T-cell (primary cell): ENCODE measurements at places on chromosomes 2 and 18. TPM values are rescaled to one million over a fixed set of nuclear protein-coding genes. Genes with fewer than 3 reads are reported as not detected.

DNA sequence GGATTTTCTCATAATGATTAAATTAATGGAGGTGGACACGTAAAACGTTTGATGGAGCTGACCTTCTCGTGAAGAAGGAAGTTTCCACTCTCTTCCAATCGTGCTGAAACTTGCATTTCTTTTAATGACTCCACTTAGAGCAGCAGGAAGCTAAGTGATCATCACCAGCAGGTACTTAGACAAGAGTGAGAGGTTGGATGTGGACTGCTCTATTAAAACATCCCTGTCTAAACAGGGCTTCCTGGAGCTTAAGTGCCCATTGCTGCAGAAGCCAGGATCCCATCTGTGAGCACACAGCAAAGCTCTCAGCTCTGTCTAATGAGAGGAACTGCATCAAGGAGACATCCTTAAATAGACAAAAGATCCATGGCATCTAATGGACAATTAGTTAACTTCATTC, 1539.5 kb upstream of the CELF4 start:
- H3K36me3 ChIP-seq = no peaks in the 10 kb centered on the region
- H3K27me3 ChIP-seq = no peaks in the 10 kb centered on the region
- no peak for DNase-seq
- H3K4me1 ChIP-seq = no peaks in the 10 kb centered on the region

Gene NETO1
- total RNA-seq = not detected

GRCh38 chr2:85999061-85999831, 106.4 kb downstream of the POLR1A start:
- DNase-seq = peak; percentile 29
- no peaks in the 10 kb centered on the region for H3K36me3 ChIP-seq
- H3K27ac ChIP-seq = peak overlapping the region; percentile 71
- peaks cover 32% of the 10 kb centered on the region for H3K4me1 ChIP-seq

- H3K27me3 ChIP-seq = no peaks in the 10 kb centered on the region
- DNase-seq = no peak
- no peaks in the 10 kb centered on the region for H3K36me3 ChIP-seq
- peaks cover 24% of the 10 kb centered on the region for H3K4me1 ChIP-seq
These were observed 73.9 kb upstream of the TAF1B start for GRCh38 chr2:9769171-9770005.

Gene IL36A
- not detected for total RNA-seq

Gene GALNT13
- total RNA-seq = not detected

GRCh38 chr2:117536139-117536538, 278.4 kb upstream of the DDX18 start:
- no peaks in the 10 kb centered on the region for H3K36me3 ChIP-seq
- H3K27ac ChIP-seq = no peak overlapping the region
- H3K27me3 ChIP-seq = no peaks in the 10 kb centered on the region
- no peak for DNase-seq

Gene KCNG2
- total RNA-seq = not detected
